ENCODE measurements at places on chromosomes 3 and 15. TPM values are rescaled to one million over a fixed set of nuclear protein-coding genes. Genes with fewer than 3 reads are reported as not detected.

- H3K4me1 ChIP-seq, result no peaks in the 10 kb centered on the region
- H3K4me3 ChIP-seq, result no peak overlapping the region
- no peaks in the 10 kb centered on the region for H3K36me3 ChIP-seq
- H3K27me3 ChIP-seq, result no peaks in the 10 kb centered on the region
- DNase-seq, result peak; percentile 41
Observed at GRCh38 chr3:126367316-126367805, 10.2 kb upstream of the KLF15 start.

The SELENOT gene
- 91.7 TPM for polyA plus RNA-seq

The TNFAIP8L3 gene
- polyA plus RNA-seq, result 26.4 TPM

The TRANK1 gene
- polyA plus RNA-seq, result 40.9 TPM

- H3K27ac ChIP-seq, result no peak overlapping the region
- H3K36me3 ChIP-seq, result peaks cover 5% of the 10 kb centered on the region
- H3K4me3 ChIP-seq, result no peak overlapping the region
- no peaks in the 10 kb centered on the region for H3K4me1 ChIP-seq
Observed at GRCh38 chr15:77468896-77469295, 48.2 kb downstream of the HMG20A start.

The CACNA1D gene
- polyA plus RNA-seq, result not detected

DNA sequence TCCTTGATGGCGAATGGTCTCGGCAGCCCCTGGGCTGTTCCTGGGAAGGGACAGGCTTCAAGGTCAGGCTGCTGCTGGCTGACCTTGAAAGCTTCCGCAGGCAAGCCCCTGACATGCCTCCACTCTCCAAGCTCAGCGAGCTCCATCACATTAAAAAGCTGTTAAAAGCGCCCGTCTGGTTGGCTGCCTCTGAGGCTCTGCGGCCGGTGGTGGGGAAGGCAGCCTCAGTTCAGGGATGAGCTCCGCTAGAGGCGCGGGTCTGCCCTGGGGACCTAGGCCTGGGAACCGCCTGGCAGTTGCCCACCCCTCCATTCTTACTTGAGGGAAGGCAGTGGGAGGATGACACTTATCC lies 103.8 kb downstream of the LINGO1 start:
- H3K4me1 ChIP-seq, result no peaks in the 10 kb centered on the region
- peak; percentile 73 for DNase-seq
- H3K27ac ChIP-seq, result no peak overlapping the region
- no peak overlapping the region for H3K4me3 ChIP-seq
- H3K36me3 ChIP-seq, result no peaks in the 10 kb centered on the region

The POC1A gene
- polyA plus RNA-seq, result 1.6 TPM

The PPP2R3A gene
- 3.4 TPM for polyA plus RNA-seq

The ABI3BP gene
- 15.8 TPM for polyA plus RNA-seq

DNA sequence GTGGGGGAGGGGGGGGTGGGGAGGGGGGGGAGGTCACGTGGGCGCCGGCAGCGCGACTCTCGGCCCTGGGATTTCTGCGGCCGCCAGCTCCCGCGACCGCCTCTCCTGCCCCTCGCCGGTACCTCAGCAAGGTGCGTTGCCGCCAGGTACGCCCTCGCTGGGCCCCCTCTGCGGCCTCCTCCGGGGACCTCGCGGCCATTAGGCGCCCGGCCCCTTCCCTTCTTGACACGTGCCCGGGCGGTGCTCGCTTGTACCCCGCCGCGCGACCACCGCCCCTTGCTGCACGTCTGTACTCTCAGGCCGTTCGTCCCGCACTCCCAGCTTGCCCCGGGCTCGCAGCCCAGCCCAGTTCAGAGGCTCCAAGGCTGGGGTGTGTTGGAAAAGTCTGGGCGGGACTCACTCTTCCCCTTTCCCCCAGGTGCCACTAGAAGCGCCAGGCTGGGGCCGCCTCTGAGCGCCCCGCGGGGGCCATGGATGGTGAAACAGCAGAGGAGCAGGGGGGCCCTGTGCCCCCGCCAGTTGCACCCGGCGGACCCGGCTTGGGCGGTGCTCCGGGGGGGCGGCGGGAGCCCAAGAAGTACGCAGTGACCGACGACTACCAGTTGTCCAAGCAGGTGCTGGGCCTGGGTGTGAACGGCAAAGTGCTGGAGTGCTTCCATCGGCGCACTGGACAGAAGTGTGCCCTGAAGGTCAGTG lies at the start of gene MAPKAPK3:
MAPKAPK3 (plus strand) TSS at position 56 of the 696 bp plus-strand sequence; CDS start at position 471, 415 bp downstream.
- DNase-seq, result peak; percentile 86
- H3K4me3 ChIP-seq, result peak within 1 kb of the TSS; percentile 63
- no peaks in the 10 kb centered on the region for H3K36me3 ChIP-seq

GRCh38 chr3:70854108-70854507 lies 541.7 kb upstream of the MDFIC2 start:
- H3K4me1 ChIP-seq, result peaks cover 4% of the 10 kb centered on the region
- H3K36me3 ChIP-seq, result no peaks in the 10 kb centered on the region
- no peaks in the 10 kb centered on the region for H3K27me3 ChIP-seq
- DNase-seq, result no peak
- no peak overlapping the region for H3K4me3 ChIP-seq

GRCh38 chr15:70596354-70597055 lies 166.9 kb downstream of the UACA start:
- no peak overlapping the region for H3K4me3 ChIP-seq
- no peaks in the 10 kb centered on the region for H3K36me3 ChIP-seq
- no peaks in the 10 kb centered on the region for H3K4me1 ChIP-seq
- H3K27me3 ChIP-seq, result no peaks in the 10 kb centered on the region
- no peak overlapping the region for H3K27ac ChIP-seq
- no peak for DNase-seq

GRCh38 chr15:61653110-61653509 lies 407.1 kb downstream of the VPS13C start:
- no peak overlapping the region for H3K27ac ChIP-seq
- H3K4me3 ChIP-seq, result no peak overlapping the region
- peak; percentile 56 for DNase-seq
- H3K36me3 ChIP-seq, result no peaks in the 10 kb centered on the region
- no peaks in the 10 kb centered on the region for H3K27me3 ChIP-seq

The CFAP20DC gene
- polyA plus RNA-seq, result not detected

GRCh38 chr3:177674186-177674585 lies 476.9 kb upstream of the TBL1XR1 start:
- H3K27ac ChIP-seq, result no peak overlapping the region
- no peaks in the 10 kb centered on the region for H3K4me1 ChIP-seq
- no peaks in the 10 kb centered on the region for H3K27me3 ChIP-seq
- H3K36me3 ChIP-seq, result no peaks in the 10 kb centered on the region
